Activated CD4-positive, alpha-beta T cell treated with anti-CD3 and anti-CD28 coated beads, Interleukin-2, amount 10 ng/mL, durations not matched to agents 24 days and 14 days (primary cell): ENCODE measurements at places on chromosomes 2 and 18. TPM values are rescaled to one million over a fixed set of nuclear protein-coding genes. Genes with fewer than 3 reads are reported as not detected.

- no peak for DNase-seq
- no peak overlapping the region for H3K4me3 ChIP-seq
- H3K27me3 ChIP-seq = no peaks in the 10 kb centered on the region
- no peaks in the 10 kb centered on the region for H3K36me3 ChIP-seq
- H3K27ac ChIP-seq = peak overlapping the region; percentile 74
Measured at GRCh38 chr2:227412877-227413276, 25.1 kb upstream of the SCYGR1 start.

- H3K36me3 ChIP-seq = no peaks in the 10 kb centered on the region
- no peaks in the 10 kb centered on the region for H3K4me1 ChIP-seq
- H3K27ac ChIP-seq = no peak overlapping the region
- DNase-seq = no peak
- peaks cover 20% of the 10 kb centered on the region for H3K27me3 ChIP-seq
Measured at GRCh38 chr18:11710578-11710977, 21.5 kb downstream of the GNAL start.

GRCh38 chr18:22185273-22185672 is 15.9 kb downstream of the GATA6 start:
- H3K36me3 ChIP-seq = no peaks in the 10 kb centered on the region
- H3K27me3 ChIP-seq = peaks cover 3% of the 10 kb centered on the region
- no peak overlapping the region for H3K27ac ChIP-seq
- H3K4me1 ChIP-seq = no peaks in the 10 kb centered on the region

The KLHL41 gene
- 0.07 TPM in 1 of 2 replicates, not detected in the other for total RNA-seq
